Upper lobe of left lung (tissue), 6 donors: ENCODE measurements at places on chromosomes 6 and 20. TPM values are rescaled to one million over a fixed set of nuclear protein-coding genes. Genes with fewer than 3 reads are reported as not detected.

DNA sequence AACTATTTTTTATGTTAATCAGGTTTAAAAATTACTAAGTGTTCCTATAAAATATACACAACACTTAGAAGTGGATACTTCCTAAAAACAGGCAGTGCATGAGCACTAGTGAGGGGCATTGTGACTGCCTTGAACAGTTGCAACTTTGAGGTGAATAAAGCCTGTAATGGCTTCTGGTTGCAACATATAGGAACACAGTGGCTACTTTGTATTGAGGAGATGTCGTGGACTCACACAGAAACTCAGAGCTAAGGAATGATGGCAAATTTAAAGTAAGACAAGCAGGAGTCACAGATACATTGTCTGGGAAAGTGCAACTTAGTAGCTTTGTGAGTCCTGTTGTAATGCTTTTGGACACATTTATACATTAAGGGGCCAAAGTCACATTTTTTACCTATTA, 861 bp upstream of the HLA-A start:
- H3K27ac ChIP-seq = peak overlapping the region; percentile 97
- no peaks in the 10 kb centered on the region for H3K27me3 ChIP-seq
- H3K36me3 ChIP-seq = no peaks in the 10 kb centered on the region
- H3K4me3 ChIP-seq = no peak overlapping the region

Gene C4B
- 85.7 TPM for total RNA-seq

- no peak for DNase-seq
- no peaks in the 10 kb centered on the region for H3K27me3 ChIP-seq
- H3K27ac ChIP-seq = no peak overlapping the region
- H3K36me3 ChIP-seq = no peaks in the 10 kb centered on the region
- no peaks in the 10 kb centered on the region for H3K4me1 ChIP-seq
These were observed 477.6 kb downstream of the EPM2A start for GRCh38 chr6:145257704-145258103.

DNA sequence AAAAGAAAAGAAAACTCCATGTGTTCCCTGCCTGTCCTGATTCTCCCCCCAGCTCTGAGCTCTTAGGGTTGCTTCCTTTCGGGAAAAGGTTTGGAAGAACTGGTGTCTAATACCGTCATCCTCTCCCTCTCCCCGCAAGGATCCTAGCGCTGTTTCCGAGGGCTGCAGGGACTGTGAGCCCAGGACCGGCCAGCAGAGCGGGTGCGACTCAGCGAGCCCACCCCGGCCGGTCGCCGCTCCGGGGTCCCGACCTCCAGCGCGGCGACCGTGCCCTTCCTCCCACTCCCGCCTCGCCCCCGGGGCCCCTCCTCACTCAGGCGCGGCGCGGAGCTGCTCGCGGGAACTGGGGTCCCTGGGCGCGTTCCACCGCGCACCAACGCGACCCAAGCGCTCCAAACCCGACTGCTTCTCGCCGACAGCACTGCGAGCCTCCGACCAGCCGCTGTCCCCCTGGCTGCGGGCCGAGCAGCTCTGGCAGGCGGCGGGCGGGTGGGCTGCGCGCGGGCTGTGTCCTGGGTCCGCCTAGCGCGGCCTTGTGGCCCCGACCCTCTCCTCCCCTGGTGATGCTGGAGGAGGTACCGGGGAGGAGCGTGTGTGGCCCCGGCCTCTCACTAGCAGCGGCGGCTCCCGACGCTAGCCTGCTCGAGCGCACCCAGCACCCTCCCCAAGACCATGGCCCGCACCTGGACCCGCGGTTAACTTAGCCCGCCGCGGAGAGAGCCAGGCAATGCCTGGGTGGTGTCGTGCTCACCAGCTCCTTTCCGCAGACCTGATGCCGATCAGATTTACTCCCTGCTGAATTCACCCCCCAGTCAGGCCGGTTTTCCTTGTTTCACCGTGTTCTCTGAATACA, at the start of gene PLA2G7:
PLA2G7 (minus strand) TSS at position 509 of the 853 bp plus-strand sequence. CDS start 12,484 bp downstream, outside the sequence.
- H3K4me1 ChIP-seq = peaks cover 18% of the 10 kb centered on the region
- DNase-seq = peak; percentile 26
- peak within 1 kb of the TSS; percentile 79 for H3K27ac ChIP-seq
- H3K27me3 ChIP-seq = peaks cover 4% of the 10 kb centered on the region

Gene TMC2
- total RNA-seq = 0.37 TPM

GRCh38 chr20:18019068-18019467, 38.6 kb downstream of the OVOL2 start:
- no peak for DNase-seq
- no peaks in the 10 kb centered on the region for H3K36me3 ChIP-seq
- H3K4me1 ChIP-seq = no peaks in the 10 kb centered on the region
- H3K27me3 ChIP-seq = no peaks in the 10 kb centered on the region
- H3K4me3 ChIP-seq = no peak overlapping the region

Gene RIPOR3
- 36.7 TPM for total RNA-seq

Gene LGSN
- 0.17 TPM for total RNA-seq

DNA sequence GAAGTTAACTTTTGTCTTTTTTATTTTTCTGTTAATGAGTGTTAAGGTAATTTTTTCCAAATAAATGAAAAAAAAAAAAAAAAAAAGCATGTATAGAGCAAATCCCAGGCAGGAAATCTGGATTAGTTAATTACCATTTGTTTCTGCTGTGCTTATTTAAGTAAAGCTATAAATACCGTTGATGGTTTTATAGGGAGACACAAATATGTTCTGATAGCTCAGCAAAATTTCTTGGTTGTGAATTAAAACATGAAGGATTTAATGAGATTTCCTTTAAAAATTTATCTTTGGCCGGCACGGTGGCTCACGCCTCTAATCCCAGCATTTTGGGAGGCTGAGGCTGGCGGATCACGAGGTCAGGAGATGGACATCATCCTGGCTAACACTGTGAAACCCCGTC, 189.4 kb downstream of the CD109 start:
- H3K4me1 ChIP-seq = no peaks in the 10 kb centered on the region
- H3K36me3 ChIP-seq = no peaks in the 10 kb centered on the region
- H3K27me3 ChIP-seq = no peaks in the 10 kb centered on the region

Gene CCN6
- total RNA-seq = not detected

- no peaks in the 10 kb centered on the region for H3K36me3 ChIP-seq
- H3K4me3 ChIP-seq = peak overlapping the region; percentile 62
- DNase-seq = peak; percentile 72
- H3K27me3 ChIP-seq = peaks cover 6% of the 10 kb centered on the region
These were observed 2.5 kb downstream of the RSPO3 start for GRCh38 chr6:127120787-127121636.

DNA sequence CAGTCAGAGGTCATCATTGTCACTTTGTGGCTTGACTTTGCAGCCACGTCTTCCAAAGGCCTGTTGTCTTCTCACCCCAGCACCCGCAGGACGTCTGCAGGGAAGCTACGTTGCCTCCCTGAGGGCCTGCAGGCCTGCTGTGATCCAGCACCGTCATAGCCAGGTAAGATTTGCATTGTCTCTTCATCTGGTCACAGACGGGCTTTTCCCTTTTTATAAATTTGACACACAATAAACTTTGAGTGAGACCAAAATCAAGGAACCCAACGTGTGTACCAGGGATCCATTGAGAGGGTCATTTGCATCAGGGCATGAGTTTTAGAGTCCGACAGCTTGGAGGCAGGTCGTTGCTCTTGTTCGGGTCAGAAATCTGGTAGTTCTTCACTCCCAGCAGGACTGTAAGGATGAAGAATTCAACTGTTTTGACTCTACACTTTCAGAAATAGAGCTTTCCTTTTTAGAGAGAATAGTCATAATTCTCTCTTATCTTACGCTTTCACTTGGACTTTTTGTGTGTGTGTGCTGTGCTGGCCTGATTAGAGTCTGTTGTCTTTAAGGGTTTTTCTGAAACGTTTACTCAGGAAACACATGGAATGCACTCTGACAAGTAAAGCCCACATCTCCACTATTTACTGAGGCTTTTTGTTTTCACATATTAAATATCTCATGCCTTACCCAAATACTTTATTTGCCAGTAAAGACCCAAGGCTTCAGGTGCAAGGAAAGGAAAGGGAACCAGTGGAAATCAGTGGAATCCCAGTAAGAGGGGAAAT, 177.2 kb upstream of the TAB2 start:
- no peak overlapping the region for H3K4me3 ChIP-seq
- H3K27me3 ChIP-seq = no peaks in the 10 kb centered on the region
- peak overlapping the region; percentile 23 for H3K27ac ChIP-seq
- H3K36me3 ChIP-seq = no peaks in the 10 kb centered on the region
- no peak for DNase-seq

DNA sequence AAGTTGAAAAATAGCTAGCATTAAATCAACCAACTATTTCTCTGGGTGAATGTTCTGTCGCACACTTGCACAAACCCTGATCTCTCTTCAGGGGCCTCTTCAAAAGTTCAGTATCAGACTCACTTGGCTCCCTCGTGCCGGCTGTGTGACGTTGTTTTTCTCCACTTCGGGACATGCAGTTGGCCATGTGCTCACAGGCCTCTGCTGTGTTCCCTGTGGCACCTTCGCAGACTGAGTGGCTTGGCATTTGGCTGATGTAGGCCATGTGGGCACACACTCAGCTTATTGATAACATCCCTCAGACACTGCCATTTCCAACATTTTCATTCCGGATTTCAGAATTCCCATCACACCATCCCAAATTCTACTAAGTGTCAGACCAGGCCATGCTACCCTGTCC, 49.3 kb downstream of the PACRG start:
- no peaks in the 10 kb centered on the region for H3K4me1 ChIP-seq
- H3K4me3 ChIP-seq = no peak overlapping the region
- no peak for DNase-seq
- no peak overlapping the region for H3K27ac ChIP-seq

Gene HS3ST5
- not detected for total RNA-seq

- H3K4me3 ChIP-seq = no peak overlapping the region
- H3K27ac ChIP-seq = no peak overlapping the region
- no peaks in the 10 kb centered on the region for H3K36me3 ChIP-seq
- no peak for DNase-seq
- no peaks in the 10 kb centered on the region for H3K4me1 ChIP-seq
- no peaks in the 10 kb centered on the region for H3K27me3 ChIP-seq
These were observed 112.2 kb downstream of the SYCP2 start for GRCh38 chr20:59821201-59821600.

DNA sequence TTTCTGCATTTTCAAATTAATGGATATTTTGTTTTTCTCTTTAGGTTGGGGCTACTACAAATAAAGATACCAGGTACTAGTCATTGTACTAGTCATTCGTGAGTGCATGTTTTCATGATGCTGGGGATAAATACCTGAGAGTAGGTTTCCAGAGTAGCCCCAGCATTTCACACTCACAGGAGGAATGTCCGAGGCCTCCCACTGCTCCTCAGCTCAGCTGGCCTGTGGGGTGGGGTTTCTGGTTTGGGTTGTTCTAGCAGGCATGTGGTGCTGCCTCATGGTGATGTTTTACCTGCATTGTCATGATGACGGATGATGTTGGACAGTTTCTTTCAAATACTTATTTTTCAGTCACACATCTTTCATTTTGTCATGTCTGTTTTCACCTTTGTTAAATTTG, 144.5 kb downstream of the SMOC2 start:
- no peaks in the 10 kb centered on the region for H3K27me3 ChIP-seq
- H3K27ac ChIP-seq = no peak overlapping the region
- H3K4me3 ChIP-seq = no peak overlapping the region
- no peaks in the 10 kb centered on the region for H3K36me3 ChIP-seq
- no peaks in the 10 kb centered on the region for H3K4me1 ChIP-seq
- DNase-seq = no peak

GRCh38 chr20:35669681-35670080, 5.0 kb upstream of the CPNE1 start:
- peaks cover 19% of the 10 kb centered on the region for H3K36me3 ChIP-seq
- DNase-seq = no peak
- H3K27me3 ChIP-seq = no peaks in the 10 kb centered on the region
- no peak overlapping the region for H3K4me3 ChIP-seq
- no peak overlapping the region for H3K27ac ChIP-seq

Gene FILIP1
- 31.4 TPM for total RNA-seq

GRCh38 chr6:26651133-26651781, 8.3 kb downstream of the ZNF322 start:
- no peaks in the 10 kb centered on the region for H3K4me1 ChIP-seq
- no peaks in the 10 kb centered on the region for H3K27me3 ChIP-seq
- no peak overlapping the region for H3K4me3 ChIP-seq
- peaks cover 46% of the 10 kb centered on the region for H3K36me3 ChIP-seq
- no peak overlapping the region for H3K27ac ChIP-seq
- DNase-seq = no peak

Gene PGC
- 793 TPM for total RNA-seq

DNA sequence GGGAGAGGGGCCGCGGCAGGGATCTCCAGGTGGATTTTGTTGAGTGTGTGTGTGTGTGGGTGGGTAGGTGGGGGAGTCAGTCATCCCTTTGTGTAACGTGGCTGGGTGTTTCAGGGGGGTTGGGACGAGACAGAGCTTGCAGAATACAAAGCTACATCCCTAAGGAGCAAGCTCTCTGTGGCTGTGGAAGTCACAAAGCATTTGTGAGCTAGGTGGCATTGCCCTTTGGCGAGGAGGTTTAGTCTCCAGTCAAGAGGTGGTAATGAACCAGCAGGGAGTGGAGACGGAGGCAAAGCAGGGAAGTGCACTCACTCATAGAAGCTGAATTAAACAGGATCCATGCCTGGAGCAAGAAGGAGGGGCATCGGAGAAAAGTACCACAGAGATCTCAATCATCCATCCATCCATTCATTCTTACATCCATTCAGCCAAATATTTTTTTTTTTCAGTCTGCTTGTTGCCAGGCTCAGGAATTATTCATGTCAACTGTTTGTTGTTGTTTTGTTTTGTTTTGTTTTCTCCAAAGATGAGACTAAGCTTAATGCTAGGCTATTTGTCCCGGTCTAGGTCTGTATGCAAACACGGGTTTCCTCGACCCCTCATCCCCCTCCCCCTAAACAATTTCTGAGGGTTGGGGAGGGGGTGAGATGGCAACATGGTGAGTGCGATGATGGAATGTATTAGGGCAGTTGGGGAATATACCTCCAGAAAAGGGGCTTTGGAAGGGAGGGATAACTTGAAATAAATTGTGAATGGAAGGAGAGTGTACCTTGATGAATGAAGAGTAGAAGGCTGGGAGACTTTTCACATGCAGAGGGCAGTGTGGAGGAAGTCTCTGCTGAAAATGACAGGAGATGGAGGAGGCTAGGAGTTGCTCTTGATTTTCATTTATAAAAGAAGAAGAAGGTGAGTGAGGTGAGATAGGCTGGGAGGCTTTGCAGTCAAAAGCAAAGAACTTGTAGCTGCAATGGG, 1.0 kb downstream of the HCRTR2 start:
- no peaks in the 10 kb centered on the region for H3K27me3 ChIP-seq
- no peaks in the 10 kb centered on the region for H3K4me1 ChIP-seq
- no peak overlapping the region for H3K27ac ChIP-seq
- H3K36me3 ChIP-seq = no peaks in the 10 kb centered on the region

GRCh38 chr20:42565235-42565995, 624.3 kb downstream of the PTPRT start:
- no peak overlapping the region for H3K4me3 ChIP-seq
- H3K27ac ChIP-seq = no peak overlapping the region
- H3K4me1 ChIP-seq = no peaks in the 10 kb centered on the region

Gene EPB41L1
- total RNA-seq = 83.0 TPM

GRCh38 chr6:24147511-24148153, 21.6 kb downstream of the NRSN1 start:
- H3K4me1 ChIP-seq = no peaks in the 10 kb centered on the region
- DNase-seq = no peak
- no peak overlapping the region for H3K27ac ChIP-seq
- H3K36me3 ChIP-seq = no peaks in the 10 kb centered on the region
- H3K27me3 ChIP-seq = no peaks in the 10 kb centered on the region

GRCh38 chr6:119348748-119349360, 707 bp downstream of the MAN1A1 start:
- H3K36me3 ChIP-seq = no peaks in the 10 kb centered on the region
- H3K4me3 ChIP-seq = peak overlapping the region; percentile 85
- no peaks in the 10 kb centered on the region for H3K27me3 ChIP-seq
- peak; percentile 90 for DNase-seq

Gene MYMX
- total RNA-seq = not detected

GRCh38 chr6:97085772-97086171, 161.2 kb downstream of the KLHL32 start:
- H3K27ac ChIP-seq = no peak overlapping the region
- no peaks in the 10 kb centered on the region for H3K36me3 ChIP-seq
- H3K4me1 ChIP-seq = no peaks in the 10 kb centered on the region
- no peak overlapping the region for H3K4me3 ChIP-seq
